Epithelial cell of prostate (primary cell): ENCODE measurements at places on chromosomes 12 and 14.
A peak's percentile ranks its signal among the peaks of the same experiment; 100 is the strongest.

DNA sequence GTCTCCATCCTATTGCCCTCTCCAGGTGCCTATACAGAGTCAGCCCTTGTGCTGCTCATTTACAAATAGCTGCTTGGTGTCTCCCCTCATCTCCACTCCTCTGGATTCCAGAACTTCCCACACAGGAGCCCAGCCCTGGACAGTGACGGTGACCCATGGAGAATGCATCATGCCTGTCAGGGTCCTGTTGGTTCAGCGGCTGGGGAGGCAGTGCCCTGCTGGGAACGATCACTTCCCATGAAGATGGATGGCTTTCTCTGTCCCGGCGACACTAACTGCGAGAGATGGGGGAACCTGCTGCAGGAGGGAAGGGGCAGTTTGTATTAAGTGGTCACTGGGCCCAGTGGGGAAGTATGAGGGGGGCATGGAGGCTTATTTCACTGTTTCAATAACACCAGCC lies 395.0 kb upstream of the TBX3 start:
- no peak for DNase-seq

GRCh38 chr12:3751151-3752095 lies 1.5 kb downstream of the CRACR2A start:
- no peak for DNase-seq

DNA sequence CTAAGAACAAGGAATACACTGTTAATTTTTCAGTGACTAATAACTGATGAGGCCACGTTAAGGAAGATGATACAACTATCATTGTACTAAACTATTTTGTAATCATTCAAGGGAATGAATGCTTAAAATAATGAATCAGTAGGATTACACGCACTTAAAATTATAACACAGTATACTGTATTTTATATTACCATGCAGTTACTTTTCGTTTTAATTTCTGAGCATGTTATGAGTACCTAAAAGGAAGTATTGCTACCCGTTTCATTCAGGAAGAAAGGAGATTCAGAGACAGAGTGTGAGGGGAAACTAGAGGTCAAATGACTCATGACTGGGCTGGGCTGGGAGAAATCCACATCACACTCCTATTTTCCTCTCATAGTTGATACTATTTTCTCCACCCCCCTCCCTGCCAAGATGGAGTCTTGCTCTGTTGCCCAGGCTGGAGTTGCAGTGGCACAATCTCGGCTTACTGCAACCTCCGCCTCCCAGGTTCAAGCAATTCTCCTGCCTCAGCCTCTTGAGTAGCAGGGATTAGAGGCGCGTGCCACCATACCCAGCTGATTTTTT lies 202.0 kb downstream of the PPM1H start:
- peak; percentile 20 for DNase-seq

- no peak for DNase-seq
Measured at GRCh38 chr14:37550511-37550910, 44.5 kb downstream of the FOXA1 start.

DNA sequence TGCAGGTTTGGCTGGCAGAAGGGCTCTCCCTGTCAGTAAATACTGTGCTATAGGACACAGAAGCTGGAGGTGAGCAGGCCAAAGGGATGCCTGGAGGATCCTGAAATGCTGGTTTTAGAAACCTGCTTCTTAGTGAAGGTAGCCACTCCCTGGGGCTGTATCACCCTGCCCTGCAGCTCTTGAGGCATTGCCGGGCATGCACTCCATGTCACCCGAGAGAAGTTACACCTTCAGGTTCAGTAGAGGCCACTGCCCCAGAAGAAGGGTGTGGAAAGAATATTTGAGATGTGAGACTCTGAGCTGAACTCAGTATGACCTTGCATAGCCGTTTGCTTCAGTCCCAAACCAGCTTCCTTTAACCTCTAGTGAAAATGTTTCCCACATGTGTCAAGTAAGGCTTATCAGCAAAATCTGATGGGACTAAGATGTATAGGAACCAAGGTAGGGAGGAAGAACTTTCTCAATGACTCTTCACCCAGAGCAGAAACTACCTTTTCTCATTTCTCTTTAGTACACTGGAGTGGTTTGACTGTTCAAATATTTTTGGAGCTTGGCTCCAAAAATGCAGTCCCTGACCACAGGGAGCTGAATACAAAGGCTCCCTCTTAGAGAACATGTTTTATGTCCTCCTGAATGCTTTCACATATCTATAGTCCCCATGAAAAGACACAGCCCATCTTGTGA lies 164.5 kb upstream of the DYRK2 start:
- DNase-seq: peak; percentile 73

DNA sequence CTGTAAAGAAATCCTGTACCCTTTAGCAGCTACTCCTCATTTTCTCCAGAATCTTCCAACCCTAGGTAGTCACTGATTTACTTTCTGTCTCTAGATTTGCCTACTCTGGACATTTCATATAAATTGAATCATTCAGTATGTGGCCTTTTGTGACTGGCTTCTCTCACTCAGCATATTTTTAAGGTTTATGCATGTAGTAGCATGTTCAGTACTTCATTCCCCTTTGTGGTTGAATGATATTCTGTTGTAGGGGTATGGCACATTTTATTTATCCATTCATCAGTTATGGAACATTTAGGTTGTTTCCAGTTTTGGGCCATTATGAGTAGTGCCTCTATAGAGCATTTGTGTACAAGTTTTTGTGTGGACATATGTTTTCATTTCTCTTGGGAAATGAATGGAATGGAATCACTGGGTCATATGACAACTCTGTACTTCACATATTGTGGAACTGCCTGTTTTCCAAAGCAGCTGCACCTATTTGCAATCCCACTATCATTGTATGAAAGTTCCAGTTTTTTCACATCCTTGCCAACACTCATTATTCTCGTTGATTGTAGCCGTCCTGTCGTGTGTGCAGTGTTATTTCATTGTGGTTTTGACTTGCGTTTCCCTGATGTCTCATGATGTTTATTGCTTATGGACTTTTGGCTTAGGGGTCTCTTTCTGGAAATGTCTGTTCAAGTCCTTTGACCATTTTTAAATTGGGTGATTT lies 57.2 kb downstream of the ATF7IP start:
- DNase-seq: no peak

DNA sequence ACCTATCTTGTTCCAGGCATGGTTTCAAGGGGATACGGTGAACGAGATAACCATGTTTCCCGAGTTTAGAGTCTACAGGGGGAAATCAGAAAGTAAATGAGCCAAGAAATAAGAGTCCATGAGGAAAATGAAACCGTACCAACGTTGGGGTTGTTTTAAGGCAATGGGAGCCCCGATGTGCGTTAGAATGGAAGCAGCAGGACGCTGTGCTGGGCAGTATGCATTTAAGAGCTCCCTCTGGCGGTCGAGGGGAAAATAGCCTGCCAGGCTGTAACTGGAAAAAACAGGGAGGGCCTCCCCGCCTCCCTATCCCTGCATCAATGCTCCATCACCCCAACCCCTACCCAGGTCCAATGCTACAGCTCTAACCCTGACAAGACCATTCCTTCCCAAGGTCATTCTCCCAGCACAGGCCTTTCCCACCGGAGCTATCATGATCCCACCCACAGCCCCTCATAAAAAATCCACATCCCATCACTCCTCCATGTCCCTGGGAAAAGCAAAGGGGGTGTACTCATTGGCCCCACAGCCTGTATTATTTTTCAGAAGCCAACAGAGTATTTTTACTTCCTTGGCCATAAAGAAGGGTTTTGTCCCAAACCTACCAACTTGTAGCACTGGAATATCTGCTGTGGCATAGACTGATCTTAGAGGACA lies 226.3 kb upstream of the NOS1 start:
- DNase-seq: no peak

GRCh38 chr14:91409928-91410718 lies 7.5 kb downstream of the CCDC88C start:
- DNase-seq: no peak

DNA sequence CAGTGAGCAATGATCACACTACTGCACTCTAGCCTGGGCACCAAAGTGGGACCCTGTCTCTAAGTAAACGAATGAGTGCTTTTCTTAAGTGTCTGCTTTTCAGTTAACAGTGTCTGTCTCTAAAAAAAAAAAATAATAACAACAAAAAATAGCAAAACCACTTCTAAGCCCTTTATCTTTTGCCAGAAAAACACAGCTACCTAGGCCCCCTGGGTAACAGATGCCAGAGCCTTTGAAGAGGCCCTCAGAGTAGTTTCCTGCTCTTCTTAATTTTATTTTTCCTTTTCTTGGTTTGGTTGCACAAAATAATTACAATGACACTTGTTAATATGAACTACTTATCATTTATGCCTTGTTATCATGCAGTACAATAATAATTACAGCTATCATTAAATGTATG lies 32.8 kb upstream of the RAP1B start:
- no peak for DNase-seq

DNA sequence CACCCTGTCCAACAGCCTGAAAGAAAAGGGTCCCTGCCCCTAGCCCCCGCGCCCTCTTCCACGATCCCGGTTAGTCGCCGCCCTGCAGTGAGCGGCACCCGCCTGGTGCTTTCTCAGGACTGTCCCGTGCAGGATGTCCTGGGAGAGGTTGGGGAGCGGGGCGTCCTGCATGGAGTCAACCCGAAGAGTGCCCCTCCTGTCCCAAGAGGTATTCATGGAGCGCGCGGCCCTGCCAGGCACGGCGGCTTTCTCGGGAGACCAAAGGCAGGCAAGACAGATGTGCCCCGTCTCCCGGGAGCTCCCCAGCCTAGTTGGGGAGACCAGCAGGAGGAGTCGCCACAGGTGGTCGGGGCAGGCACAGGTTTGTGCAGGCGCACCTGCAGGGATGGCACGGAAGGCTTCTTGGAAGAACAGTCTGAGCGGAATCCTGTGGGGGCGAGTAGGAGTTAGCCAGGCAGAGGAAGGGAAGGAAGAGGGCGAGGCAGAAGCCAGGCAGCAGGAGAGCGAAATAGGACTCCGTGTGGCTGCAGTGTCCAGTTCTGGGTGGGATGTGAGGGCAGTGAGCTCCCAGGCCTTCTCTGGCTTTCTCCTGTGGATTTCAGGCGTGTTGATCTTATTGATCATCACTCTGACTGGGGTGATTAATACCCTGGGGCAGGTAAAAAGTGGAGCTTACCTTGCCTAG lies 723 bp downstream of the SIVA1 start:
- no peak for DNase-seq

- no peak for DNase-seq
Measured at GRCh38 chr12:69046363-69046762, 113.4 kb upstream of the CPM start.

- no peak for DNase-seq
Measured at GRCh38 chr14:81605660-81606059, 72.0 kb upstream of the SEL1L start.

DNA sequence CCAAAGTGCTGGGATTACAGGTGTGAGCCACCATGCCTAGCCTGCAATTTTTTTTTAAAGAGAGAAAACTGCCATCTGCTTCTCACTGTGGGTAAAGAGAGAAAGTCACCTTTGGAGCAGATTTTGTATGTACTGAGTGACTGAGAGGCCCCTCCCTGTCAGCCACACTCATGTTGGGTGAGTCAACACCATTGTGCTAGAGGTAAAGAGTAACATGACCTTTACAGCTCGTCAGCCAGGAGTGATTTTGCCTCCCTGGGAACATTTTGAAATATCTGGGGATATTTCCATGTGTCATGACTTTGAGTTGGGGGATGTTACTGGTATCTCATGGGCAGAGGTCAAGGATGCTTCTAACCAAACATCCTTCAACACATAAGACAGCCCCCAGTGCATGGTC lies 115.2 kb downstream of the KSR2 start:
- DNase-seq: peak; percentile 79
